ENCODE measurements at places on chromosomes 11 and 22. TPM values are rescaled to one million over a fixed set of nuclear protein-coding genes. Genes with fewer than 3 reads are reported as not detected.

Gene LRP4
- 14.5 TPM for total RNA-seq

Gene OR52N4
- total RNA-seq: not detected

Gene VSIG10L2
- not detected for total RNA-seq

Gene CBLIF
- total RNA-seq: not detected

Gene SCGB2A2
- total RNA-seq: not detected

Gene HTR3A
- total RNA-seq: not detected

Gene PHF21B
- total RNA-seq: 0.58 TPM

Gene RTN4RL2
- total RNA-seq: 0.80 TPM

GRCh38 chr11:1171223-1171984, 13.7 kb downstream of the MUC5AC start:
- no peaks in the 10 kb centered on the region for H3K36me3 ChIP-seq
- no peaks in the 10 kb centered on the region for H3K27me3 ChIP-seq
- H3K27ac ChIP-seq: no peak overlapping the region
- H3K4me3 ChIP-seq: no peak overlapping the region

- no peak overlapping the region for H3K27ac ChIP-seq
- H3K27me3 ChIP-seq: peaks cover 8% of the 10 kb centered on the region
- no peak overlapping the region for H3K4me3 ChIP-seq
- H3K4me1 ChIP-seq: no peaks in the 10 kb centered on the region
- DNase-seq: no peak
Observed at GRCh38 chr11:45391168-45391850, 105.2 kb upstream of the SYT13 start.

DNA sequence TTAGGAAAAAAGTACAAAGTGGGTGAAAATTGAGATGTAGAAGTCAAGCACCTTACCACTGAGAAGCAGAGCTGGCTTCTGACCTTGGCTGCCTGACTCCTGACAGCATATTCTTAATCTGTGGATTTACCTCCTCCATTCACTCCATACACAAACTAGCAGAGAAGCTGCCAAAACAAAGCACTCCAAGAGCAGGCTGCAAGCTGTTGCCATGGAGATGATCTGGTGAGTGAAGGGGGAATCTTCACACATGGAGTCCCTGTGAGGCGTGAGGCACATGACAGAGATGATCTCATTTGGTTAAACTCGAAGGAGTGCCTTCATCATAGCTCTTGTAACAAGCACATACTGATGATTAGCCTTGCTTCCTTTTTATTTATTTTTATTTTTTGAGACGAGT, 16.1 kb downstream of the COMMD9 start:
- H3K36me3 ChIP-seq: peaks cover 69% of the 10 kb centered on the region
- H3K4me1 ChIP-seq: no peaks in the 10 kb centered on the region
- H3K27ac ChIP-seq: no peak overlapping the region
- H3K4me3 ChIP-seq: no peak overlapping the region

GRCh38 chr22:50481045-50481439, 301 bp upstream of the ADM2 start:
- H3K4me1 ChIP-seq: peaks cover 4% of the 10 kb centered on the region
- no peak overlapping the region for H3K27ac ChIP-seq
- H3K4me3 ChIP-seq: peak overlapping the region; percentile 56
- no peaks in the 10 kb centered on the region for H3K36me3 ChIP-seq

DNA sequence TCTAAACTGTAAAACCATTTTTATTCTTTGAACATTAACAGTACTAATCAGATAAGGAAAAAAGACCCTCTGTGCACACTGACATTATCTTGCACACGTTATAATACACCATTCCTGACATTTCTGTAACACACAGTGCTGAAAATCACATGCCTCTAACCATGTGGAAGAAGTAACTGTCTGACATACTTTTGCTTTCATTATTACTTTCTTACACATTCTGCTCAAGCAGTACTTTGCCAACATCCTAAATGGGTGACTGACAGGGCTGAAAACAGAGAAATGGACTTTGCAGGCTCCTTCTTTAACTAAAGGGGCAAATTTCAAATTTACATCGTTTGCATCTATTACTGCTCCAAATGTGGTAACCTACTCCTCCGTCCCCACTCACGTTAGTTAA, 22.8 kb upstream of the TP53AIP1 start:
- H3K36me3 ChIP-seq: peaks cover 18% of the 10 kb centered on the region
- peaks cover 5% of the 10 kb centered on the region for H3K4me1 ChIP-seq
- no peak overlapping the region for H3K4me3 ChIP-seq
- DNase-seq: no peak
- no peaks in the 10 kb centered on the region for H3K27me3 ChIP-seq
- no peak overlapping the region for H3K27ac ChIP-seq

DNA sequence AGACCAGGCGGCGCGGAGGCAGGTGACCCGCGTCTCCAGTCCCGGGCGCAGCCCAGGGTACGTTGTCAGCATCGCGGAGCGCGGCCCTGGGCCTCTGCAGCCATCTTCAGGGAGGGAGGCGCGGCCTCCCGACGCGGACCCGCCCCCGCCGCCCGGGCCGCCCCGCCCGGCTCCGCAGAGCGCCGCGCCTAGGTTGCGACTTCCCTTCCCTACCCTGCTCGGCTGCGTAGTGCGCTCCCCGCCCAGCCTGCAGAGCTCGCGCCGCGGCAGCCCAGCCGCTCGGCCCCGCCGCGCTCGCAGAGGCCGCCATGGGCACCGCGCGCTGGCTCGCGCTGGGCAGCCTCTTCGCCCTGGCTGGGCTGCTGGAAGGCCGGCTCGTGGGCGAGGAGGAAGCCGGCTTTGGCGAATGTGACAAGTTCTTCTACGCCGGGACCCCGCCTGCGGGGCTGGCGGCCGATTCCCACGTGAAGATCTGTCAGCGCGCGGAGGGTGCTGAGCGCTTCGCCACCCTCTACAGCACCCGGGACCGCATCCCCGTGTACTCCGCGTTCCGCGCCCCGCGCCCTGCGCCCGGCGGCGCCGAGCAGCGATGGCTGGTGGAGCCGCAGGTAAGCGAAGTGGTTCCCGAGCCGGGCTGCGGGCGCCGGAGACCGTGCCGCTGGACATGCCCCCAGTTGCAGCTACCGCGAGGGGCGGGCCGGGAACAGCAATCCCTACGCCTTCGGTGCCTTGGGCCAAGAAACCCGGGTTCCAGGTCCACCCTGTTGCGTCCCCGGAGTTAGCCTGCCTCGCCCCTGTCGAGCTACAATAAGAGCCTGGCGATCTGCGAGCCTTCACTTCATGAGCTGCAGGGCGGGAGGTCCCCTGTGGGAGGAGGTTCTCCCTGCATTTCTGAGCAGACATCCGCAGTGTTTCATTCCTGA, at the start of gene ENDOD1:
Gene ENDOD1, plus strand, starts transcription at position 227 of the 923 bp plus-strand sequence. Its CDS starts 82 bp downstream, at position 309.
- H3K27me3 ChIP-seq: no peaks in the 10 kb centered on the region
- DNase-seq: peak; percentile 86
- peak within 1 kb of the TSS; percentile 78 for H3K4me3 ChIP-seq
- peak within 1 kb of the TSS; percentile 90 for H3K27ac ChIP-seq
- H3K36me3 ChIP-seq: no peaks in the 10 kb centered on the region

DNA sequence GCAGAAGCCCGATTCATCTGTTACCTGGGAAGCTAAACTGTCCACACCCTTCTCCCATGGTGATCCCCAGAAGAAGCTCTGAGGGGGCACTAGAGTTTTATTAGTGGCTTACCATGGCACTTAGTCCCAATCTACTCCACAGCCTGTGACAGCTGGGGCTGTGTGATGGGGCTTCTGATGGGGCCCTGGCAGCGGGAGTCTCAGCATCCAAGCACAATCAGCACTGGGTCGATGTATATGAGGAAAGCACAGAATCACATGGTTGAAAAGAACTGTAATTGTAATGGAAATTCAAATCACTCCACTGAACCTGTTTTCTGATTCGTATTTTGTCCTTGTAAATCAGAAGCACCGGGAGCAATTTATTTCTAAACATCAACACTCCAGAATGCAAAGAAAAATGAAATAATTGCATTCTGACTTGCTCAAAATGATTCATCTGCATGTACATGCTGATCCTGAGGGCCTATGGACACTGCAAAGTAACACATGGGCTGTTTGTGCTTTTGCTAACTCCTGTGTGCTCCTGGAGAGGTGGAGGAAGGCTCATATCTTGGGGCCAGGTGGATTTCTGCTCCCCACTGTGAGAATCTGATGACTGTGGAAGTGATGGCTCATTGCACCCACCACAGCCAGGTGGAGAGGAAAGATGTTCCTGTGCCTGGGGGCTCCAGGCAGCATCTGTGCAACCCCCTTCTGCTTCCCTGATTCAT, 203.0 kb downstream of the KIRREL3 start:
- DNase-seq: no peak
- H3K4me3 ChIP-seq: no peak overlapping the region
- no peak overlapping the region for H3K27ac ChIP-seq
- H3K27me3 ChIP-seq: peaks cover 5% of the 10 kb centered on the region
- no peaks in the 10 kb centered on the region for H3K4me1 ChIP-seq
- H3K36me3 ChIP-seq: no peaks in the 10 kb centered on the region

- no peaks in the 10 kb centered on the region for H3K36me3 ChIP-seq
- peaks cover 45% of the 10 kb centered on the region for H3K4me1 ChIP-seq
- DNase-seq: peak; percentile 64
Observed at GRCh38 chr22:20080445-20080775, 369 bp downstream of the DGCR8 start.

GRCh38 chr22:19118329-19118880, 3.8 kb downstream of the DGCR2 start:
- no peaks in the 10 kb centered on the region for H3K27me3 ChIP-seq
- H3K36me3 ChIP-seq: no peaks in the 10 kb centered on the region
- H3K4me3 ChIP-seq: no peak overlapping the region
- no peak overlapping the region for H3K27ac ChIP-seq
- H3K4me1 ChIP-seq: peaks cover 82% of the 10 kb centered on the region

DNA sequence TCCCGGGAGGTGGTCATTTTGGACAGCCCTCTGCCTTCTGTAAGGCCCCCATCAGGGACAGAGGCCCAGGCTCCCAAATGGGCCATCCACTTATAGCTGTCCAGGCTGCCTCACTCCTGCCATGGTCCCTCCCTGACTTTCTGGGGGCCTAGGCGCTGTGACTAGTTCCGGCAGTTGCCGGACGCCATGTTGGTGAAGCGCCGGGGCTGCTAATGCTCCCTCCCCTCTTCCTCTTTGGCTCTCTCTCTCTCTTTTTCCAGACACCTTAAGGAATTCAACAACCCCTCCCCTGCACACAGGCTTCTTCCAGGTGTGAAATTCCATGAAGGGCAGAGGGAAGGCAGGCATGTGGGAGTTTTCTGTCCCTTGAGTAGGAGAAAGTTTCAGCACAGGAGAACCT, 445.6 kb downstream of the SOX6 start:
- no peaks in the 10 kb centered on the region for H3K36me3 ChIP-seq
- no peak for DNase-seq
- no peaks in the 10 kb centered on the region for H3K4me1 ChIP-seq
- no peak overlapping the region for H3K4me3 ChIP-seq

- peaks cover 10% of the 10 kb centered on the region for H3K36me3 ChIP-seq
- no peak for DNase-seq
- H3K4me1 ChIP-seq: peaks cover 14% of the 10 kb centered on the region
- no peak overlapping the region for H3K27ac ChIP-seq
Observed at GRCh38 chr22:46824980-46825544, 62.6 kb downstream of the TBC1D22A start.

DNA sequence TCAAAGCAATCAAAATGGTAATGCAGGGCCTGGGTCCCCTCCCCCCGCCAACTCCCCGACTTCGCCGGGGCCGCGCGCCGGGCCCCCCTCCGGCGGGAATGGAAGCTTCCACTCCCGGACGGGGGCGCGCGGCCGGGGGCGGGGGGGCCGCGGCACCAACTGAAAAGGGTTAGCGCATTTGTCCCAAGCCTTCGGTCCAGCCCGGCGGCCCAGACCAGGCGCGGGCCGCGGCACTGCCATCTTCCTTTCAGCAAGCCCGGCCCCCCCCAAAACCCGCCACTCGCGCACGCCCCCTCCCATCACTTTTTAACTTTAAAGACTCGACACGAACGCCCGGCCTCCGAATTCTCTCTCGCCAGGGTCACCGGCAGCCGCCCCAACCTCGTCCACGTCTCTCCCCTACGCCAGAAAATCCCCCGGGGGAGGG, 2.8 kb downstream of the PHF21B start:
- H3K27ac ChIP-seq: no peak overlapping the region
- peaks cover 15% of the 10 kb centered on the region for H3K4me1 ChIP-seq
- H3K4me3 ChIP-seq: peak overlapping the region; percentile 59
- H3K27me3 ChIP-seq: peaks cover 21% of the 10 kb centered on the region
- DNase-seq: peak; percentile 34

- DNase-seq: no peak
- no peaks in the 10 kb centered on the region for H3K4me1 ChIP-seq
- H3K4me3 ChIP-seq: no peak overlapping the region
- no peaks in the 10 kb centered on the region for H3K36me3 ChIP-seq
- H3K27ac ChIP-seq: no peak overlapping the region
Observed at GRCh38 chr11:27119396-27119795, 78.8 kb downstream of the BBOX1 start.

GRCh38 chr11:17631702-17632365, 84.8 kb downstream of the OTOG start:
- H3K36me3 ChIP-seq: no peaks in the 10 kb centered on the region
- no peak for DNase-seq
- peaks cover 9% of the 10 kb centered on the region for H3K4me1 ChIP-seq
- no peak overlapping the region for H3K4me3 ChIP-seq
- H3K27me3 ChIP-seq: no peaks in the 10 kb centered on the region

- H3K27ac ChIP-seq: no peak overlapping the region
- no peaks in the 10 kb centered on the region for H3K27me3 ChIP-seq
Observed at GRCh38 chr11:8242499-8243280, 21.0 kb downstream of the LMO1 start.

GRCh38 chr11:62169448-62169847, 20.6 kb upstream of the SCGB1D1 start:
- no peak overlapping the region for H3K27ac ChIP-seq
- H3K4me1 ChIP-seq: peaks cover 10% of the 10 kb centered on the region
- no peaks in the 10 kb centered on the region for H3K36me3 ChIP-seq
- peaks cover 4% of the 10 kb centered on the region for H3K27me3 ChIP-seq

DNA sequence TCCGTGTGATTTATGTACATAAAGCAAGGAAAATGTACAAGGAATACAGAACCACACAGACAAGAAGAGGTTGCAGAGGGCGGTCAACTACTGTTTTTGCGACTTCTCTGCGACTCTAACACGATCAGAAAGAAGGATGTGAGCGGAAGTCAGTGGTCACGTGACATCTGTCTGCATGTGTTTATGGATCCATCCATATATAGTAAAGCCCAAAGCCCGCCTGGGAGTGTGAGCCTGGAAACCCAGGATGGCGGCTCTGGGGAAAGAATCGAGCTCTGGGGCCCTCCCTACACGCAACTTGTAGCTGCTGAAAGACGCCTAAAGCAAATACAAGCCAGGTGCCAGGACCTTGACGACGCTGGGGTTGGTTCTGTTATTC, 8.8 kb downstream of the OSBPL5 start:
- peaks cover 59% of the 10 kb centered on the region for H3K4me1 ChIP-seq
- DNase-seq: peak; percentile 5
- no peaks in the 10 kb centered on the region for H3K27me3 ChIP-seq
- H3K27ac ChIP-seq: peak overlapping the region; percentile 41

- no peak for DNase-seq
- H3K4me1 ChIP-seq: peaks cover 7% of the 10 kb centered on the region
- no peak overlapping the region for H3K27ac ChIP-seq
- no peak overlapping the region for H3K4me3 ChIP-seq
Observed at GRCh38 chr11:77669848-77670511, 32.4 kb upstream of the CLNS1A start.

GRCh38 chr11:64809781-64810241, 540 bp downstream of the MEN1 start:
- peak overlapping the region; percentile 54 for H3K27ac ChIP-seq
- no peaks in the 10 kb centered on the region for H3K27me3 ChIP-seq
- peaks cover 9% of the 10 kb centered on the region for H3K4me1 ChIP-seq
- DNase-seq: no peak
- no peaks in the 10 kb centered on the region for H3K36me3 ChIP-seq
